ENCODE measurements at places on chromosomes 7 and 10. TPM values are rescaled to one million over a fixed set of nuclear protein-coding genes. Genes with fewer than 3 reads are reported as not detected.

GRCh38 chr10:50417886-50418830 is 166.8 kb upstream of the ASAH2 start:
- peak; percentile 81 for DNase-seq

DNA sequence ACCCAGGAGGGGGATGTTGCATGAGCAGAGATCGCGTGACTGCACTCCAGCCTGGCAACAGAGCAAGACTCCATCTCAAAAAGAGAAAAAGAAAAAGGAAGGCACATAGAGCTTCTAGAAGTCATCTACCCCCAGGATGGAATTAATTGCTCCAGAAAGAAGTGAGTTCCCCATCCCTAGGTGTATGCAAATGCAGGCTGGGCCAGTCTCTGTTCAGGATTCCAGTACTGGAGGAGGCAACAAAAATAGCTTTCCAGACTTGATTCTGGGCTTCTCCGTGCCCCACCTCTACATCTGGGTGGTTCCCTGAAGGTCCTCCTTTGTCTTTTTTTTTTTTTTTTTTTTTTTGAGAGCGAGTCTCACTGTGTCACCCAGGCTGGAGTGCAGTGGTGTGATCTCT is 28.6 kb downstream of the CASTOR2 start:
- no peak for DNase-seq

GRCh38 chr7:126227643-126228042 is 1025.1 kb downstream of the GRM8 start:
- no peak for DNase-seq

GRCh38 chr10:35219891-35220890 is 93.5 kb downstream of the CREM start:
- no peak for DNase-seq

DNA sequence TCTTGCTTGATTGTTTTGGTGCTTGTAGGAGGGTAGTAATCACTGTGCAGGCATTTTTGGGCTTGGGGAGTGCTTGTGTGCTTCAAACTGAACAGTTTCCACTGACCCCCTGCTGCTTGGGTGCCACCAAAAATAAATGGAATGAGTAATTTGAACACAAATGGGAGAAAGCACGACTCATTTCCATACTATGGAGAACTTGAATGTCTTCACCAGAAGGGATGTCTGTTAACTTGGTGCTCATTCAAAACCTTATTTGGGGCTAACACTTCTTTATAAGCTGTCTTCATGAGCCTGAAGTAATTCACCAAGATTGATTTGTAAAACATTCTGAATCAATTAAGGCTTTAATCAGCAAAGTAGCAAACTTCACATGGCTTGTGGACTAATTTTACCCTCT is 560.3 kb downstream of the SDK1 start:
- DNase-seq, result no peak

The ARL4A gene
- total RNA-seq, result 154 TPM

The PARD3 gene
- 18.3 TPM for total RNA-seq

GRCh38 chr7:99105756-99106155 is 38.2 kb downstream of the SMURF1 start:
- no peak for DNase-seq

DNA sequence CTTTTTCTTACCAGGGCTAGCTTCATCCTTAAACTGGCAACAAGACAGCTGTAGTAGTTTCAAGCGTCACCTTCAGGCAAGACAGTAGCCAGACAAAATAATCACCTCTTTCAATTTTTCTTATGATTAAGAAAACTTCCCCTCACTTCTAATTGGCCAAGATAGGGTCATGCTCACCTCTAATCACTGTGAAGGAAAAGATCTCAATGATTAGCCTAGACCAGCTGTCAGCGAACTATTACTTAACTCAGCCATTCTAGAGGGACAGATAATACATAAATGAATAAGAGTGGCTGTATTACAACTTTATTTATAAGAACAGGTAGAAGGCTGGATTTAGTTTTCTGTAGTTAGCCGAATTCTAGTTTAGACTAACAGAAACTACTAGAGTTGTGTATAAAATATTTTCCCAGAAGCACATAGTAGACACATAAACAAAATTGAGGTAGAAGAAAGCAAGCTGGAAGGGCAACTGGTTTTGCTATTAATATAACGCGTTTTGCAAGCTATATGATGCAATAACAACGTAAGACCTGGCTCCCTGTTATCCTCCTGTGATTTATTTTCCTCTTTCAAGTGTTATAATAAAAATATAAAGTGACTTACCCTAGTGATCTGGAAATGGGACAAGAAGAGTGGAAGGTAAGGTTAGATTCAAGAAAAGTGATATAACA is 64.3 kb downstream of the ELAPOR2 start:
- no peak for DNase-seq

DNA sequence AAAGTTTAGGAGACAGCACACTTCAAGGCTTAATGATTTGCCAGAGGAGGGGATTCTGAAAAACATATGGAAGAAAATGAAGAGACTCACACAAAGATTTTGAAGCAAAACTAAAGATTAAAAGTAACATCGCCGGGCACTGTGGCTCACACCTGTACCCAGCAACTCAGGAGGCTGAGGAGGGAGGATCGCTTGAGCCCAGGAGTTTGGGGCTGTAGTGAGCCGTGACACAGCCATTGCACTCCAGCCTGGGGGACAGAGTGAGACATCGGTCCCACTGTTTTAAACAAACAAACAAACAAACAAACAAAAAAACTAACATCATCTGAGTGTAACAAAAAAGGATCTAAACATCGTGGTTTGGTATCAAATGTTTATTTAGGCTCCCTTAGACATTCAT is 33.7 kb upstream of the DAGLB start:
- no peak for DNase-seq

DNA sequence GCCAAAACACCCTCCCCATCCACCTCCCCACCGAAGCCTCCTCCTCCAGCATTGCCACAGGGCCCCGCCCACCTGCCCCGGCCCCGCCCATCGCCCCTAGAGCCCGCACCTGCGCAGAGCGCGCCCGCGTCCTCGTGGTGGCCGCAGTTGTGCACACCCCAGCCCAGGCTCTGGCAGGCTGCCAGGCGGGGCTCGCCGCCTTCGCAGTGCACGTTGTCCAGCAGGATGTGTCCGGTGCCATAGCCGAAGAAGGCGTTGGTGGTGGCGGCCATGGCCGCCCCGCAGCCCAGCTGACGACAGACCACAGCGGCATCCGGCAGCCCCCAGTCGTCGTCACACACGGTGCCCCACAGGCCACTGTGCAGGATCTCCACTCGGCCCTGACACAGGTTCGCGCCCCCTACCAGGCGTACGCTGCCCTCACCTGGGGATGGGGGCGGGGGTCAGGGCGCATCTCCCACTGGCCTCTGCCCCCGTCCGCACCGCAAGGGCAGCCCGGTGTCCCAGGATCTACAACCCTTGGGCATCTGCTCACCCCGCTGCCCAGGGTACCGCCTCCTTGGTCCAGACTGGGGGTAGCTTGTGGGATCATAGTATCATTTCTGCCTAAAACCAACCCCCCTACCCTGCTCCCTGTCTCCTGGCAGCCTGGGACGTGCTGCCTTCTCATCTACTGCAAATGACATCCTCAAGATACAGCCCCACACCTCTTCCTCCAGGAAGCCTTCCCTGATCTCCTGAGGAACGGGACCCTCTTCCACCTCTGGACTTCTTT is 11.9 kb downstream of the SSC4D start:
- DNase-seq, result no peak

The ENTPD7 gene
- total RNA-seq, result 21.0 TPM

DNA sequence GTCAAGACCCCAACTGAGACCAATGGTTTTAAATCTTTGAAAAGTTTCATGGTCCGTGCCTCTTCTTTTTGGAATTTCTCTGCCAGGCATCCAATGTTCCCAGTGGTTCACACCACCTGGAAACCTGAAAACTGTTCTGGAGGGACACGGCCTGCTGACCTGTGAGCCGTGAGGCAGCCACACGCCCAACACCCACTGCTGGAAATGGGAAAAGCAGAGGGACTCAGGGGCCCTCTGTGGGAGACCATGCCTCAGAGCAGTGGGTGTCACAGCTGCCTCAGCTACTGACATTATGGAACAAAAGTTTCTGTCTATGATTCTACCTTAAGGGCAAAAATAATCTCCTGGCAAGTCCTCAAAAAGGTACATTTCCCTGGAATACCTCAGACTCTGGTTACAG is 70.4 kb upstream of the VIPR2 start:
- DNase-seq, result no peak

DNA sequence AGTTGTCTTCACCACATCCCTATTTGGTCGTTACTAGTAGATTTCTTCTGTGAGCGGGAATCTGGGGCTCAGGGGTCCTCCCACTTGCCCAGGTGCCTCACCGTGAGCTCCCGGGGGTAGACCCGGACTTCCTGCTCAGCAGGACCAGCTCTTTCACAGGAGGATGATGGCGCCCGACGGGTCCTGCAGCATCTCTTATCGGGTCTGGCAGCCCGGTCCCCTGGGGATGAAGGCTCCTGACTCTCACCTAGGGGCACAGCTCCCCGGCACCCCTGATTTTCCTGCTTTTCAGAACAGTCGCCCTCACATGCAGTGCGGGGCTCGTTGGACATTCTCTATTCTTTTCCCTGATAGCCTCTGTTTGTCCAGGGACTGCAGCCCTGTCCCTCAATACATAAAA is 33.0 kb upstream of the SHH start:
- no peak for DNase-seq

The KLLN gene
- total RNA-seq, result not detected

The KIAA1217 gene
- total RNA-seq, result 5.2 TPM

DNA sequence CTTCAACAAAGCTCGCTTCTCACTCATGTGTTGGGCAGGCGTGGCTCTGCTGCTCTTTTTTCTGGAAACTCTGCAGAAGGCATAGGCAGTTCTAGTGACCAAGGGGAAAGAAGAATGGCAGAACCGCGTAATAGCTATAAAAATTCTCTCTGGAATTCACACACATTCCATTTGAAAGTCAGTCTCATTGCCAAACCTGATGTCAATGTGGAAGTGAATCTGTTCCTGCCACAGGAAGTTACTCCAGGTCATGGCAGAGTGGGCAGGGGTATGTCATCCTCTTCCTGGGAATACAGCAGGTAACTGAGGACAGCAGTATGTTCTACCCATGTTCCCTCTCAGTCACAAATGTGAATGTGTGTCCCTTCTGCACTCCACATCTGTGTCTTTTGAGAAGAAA is 8.2 kb upstream of the PAXIP1 start:
- DNase-seq, result no peak

The NRP1 gene
- total RNA-seq, result 39.6 TPM

DNA sequence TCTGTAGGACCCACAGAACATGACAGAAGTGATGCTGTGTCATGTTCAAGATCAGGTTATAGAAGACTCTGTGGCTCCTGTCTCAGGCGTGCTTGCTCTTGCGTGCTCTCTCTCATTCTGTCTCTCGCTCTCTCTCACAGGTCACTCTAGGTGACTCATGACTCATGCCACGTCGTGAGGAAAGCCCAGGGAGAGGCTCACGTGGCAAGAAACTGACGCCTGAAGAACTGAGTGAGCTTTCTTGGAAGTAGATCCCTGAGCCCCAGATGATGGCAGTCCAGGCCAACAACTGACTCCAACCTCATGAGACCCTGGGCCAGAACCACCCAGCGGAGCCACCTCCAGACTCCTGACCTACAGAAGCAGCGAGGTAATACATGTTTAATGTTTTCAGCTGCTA is 103.3 kb downstream of the DNMBP start:
- DNase-seq, result peak; percentile 66

DNA sequence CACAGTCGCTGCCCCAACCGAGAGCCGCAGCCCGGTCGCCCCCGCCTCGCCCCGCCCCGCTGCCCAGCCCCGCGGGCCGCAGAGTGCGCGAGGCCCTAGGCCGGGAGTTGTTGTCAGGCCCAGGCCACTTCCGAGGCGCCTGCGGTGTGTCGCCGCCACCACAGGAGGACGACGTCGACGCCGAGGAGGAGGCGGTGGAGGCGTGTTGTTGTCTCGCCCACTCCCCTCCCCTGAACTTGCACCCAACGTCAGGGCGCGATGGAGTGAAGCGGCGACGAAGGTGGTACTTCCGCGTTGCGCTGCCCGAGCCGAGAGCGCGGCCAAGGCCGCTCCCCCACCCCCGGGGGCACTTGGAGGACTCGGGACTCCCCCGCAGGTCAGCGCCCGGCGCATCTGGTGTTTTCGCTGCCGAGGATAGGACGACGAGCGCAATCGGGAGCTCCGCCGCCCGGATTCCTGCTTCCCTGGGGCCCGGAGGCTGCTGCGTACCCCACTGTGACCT is at the start of gene CDK13:
Gene CDK13, plus strand, starts transcription at position 286 of the 502 bp plus-strand sequence. CDS start 386 bp downstream, outside the sequence.
- DNase-seq, result peak; percentile 96

GRCh38 chr7:75630549-75630948 is 108.2 kb downstream of the HIP1 start:
- DNase-seq, result no peak

DNA sequence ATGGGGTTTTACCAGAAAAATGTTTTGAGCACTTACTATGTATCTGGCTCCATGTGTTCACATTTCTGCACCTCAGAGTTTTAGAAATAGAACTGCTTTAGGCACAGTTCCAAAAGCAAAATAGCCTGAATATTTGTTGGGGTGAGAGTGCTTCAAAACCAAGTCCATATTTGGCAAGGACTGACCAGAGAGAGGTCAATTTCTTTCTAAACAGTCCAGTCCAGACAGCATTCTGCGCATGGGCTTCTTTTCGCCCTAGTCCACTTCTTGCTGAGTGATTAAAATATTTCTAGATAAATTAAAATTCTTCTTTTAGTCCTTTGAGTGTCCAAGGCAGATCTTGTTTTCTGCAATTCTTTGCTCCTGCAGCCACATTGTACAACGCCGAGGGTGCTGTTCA is 427.0 kb downstream of the PHTF2 start:
- DNase-seq, result no peak

The CRYGN gene
- not detected for total RNA-seq

The SH2D4B gene
- not detected for total RNA-seq

The PDE1C gene
- 1.9 TPM for total RNA-seq

The CRTAC1 gene
- total RNA-seq, result not detected
